Adrenal gland (tissue), 19 donors: ENCODE measurements at places on chromosomes 13 and 19. TPM values are rescaled to one million over a fixed set of nuclear protein-coding genes. Genes with fewer than 3 reads are reported as not detected.

The SPART gene
- 96.3 TPM for total RNA-seq

The VN1R4 gene
- not detected for total RNA-seq

The EHD2 gene
- total RNA-seq: 126 TPM

The SLC25A15 gene
- total RNA-seq: 2.2 TPM

The WDR88 gene
- total RNA-seq: not detected

The LRRC63 gene
- total RNA-seq: 0.90 TPM

The ZNF701 gene
- 13.0 TPM for total RNA-seq

The INSL3 gene
- not detected for total RNA-seq

DNA sequence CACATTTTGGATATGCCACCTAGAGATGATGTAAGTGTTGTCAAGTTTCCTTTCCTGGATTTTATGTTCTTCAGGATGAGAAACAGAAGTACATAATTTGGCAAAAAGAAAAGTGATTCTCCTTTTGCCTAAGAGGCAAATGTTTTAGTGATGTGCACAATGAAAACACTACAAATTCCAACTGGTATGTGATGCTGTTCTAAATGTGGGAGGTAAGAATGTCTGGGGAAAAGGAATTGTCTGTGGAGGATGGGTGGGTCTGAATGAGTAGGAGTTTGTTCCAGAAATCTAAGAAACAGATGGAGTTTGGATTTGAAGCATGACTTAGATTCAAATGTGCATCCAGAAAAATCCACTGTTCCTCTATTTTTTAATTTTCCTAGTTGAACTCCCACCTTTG is 473.6 kb upstream of the SPRY2 start:
- H3K4me1 ChIP-seq: no peaks in the 10 kb centered on the region
- H3K27ac ChIP-seq: no peak overlapping the region
- no peak for DNase-seq
- no peaks in the 10 kb centered on the region for H3K27me3 ChIP-seq
- H3K4me3 ChIP-seq: no peak overlapping the region

DNA sequence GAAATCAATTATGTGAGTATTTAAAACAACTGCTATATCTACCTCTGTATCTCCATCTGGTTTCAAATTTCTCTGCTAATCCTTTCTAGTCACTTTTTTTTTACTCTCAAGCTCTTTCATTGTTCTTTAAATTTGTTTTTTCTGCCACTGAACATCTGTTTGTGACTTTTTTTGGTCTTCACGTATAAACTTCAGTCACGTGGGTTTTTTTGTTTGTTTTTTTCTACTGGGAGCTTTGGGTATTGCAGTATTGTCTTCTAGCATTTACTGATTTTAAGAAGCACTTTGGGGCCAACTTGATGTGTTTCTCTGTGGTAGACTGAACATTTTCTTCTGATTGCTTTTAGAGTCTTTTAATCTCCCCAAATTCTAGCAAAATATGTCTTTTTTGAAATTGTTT is 262.6 kb upstream of the RXFP2 start:
- no peak overlapping the region for H3K27ac ChIP-seq
- no peak for DNase-seq
- no peaks in the 10 kb centered on the region for H3K4me1 ChIP-seq
- H3K27me3 ChIP-seq: no peaks in the 10 kb centered on the region
- H3K4me3 ChIP-seq: no peak overlapping the region

- H3K4me3 ChIP-seq: no peak overlapping the region
- no peak for DNase-seq
- H3K36me3 ChIP-seq: no peaks in the 10 kb centered on the region
- no peak overlapping the region for H3K27ac ChIP-seq
These were observed 965.5 kb upstream of the ATXN8OS start for GRCh38 chr13:69142101-69142500.

DNA sequence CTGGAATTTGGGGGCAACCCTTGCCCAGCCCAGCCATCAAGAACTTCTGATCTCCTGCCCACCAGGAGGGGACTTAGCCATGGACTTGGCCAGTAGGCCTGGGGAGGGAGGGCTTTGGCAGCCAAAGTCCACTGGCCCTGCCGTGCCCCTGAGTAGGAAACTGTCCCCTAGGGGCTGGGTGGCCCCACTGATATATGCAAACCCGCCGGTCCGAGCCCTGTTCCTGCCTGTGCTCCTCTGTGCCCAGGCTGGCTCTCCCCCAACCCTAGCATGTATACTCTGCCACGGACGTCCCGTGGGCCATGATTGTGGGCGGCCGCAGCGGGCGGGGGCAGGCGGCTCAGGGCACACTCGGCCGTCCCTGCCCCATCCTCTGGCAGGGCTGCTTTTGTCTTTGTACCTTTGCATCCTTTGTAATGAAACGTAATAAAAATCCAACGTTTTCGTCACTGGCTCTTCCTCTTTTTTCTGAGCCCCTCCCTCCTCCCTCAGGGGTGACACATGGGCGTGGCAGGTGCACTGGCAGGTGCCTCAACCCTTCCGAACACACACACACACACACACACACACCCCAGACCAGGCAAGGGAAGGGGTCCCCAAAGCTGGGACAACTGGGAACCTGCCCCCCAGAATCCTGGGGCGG is 9.1 kb downstream of the COMP start:
- no peak for DNase-seq
- H3K4me3 ChIP-seq: no peak overlapping the region
- H3K36me3 ChIP-seq: no peaks in the 10 kb centered on the region

- H3K36me3 ChIP-seq: no peaks in the 10 kb centered on the region
- no peaks in the 10 kb centered on the region for H3K4me1 ChIP-seq
- DNase-seq: no peak
- H3K27ac ChIP-seq: no peak overlapping the region
These were observed 316.4 kb downstream of the TEX29 start for GRCh38 chr13:111636804-111637203.

DNA sequence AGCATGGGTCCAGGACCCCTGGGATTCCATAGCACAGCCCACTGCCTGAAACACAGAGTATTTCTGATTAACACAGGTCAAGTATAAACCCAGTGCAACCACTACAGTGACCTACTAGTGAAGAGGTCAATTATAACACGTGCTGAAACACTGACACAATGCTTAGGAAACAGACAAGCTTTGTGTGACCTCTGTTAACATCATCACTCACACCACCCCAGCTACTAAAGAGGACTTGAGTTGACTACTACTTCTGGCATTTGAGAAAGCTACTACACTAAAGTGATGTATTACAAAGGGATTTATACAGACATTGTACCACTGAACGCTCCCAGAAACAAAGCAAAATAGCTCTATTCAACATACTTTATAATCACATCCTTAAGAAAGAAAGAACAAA is 1935.9 kb upstream of the PCDH20 start:
- H3K4me1 ChIP-seq: no peaks in the 10 kb centered on the region
- no peak overlapping the region for H3K27ac ChIP-seq
- no peak for DNase-seq
- H3K36me3 ChIP-seq: no peaks in the 10 kb centered on the region

GRCh38 chr19:50325310-50326100 is 3.7 kb downstream of the KCNC3 start:
- no peak overlapping the region for H3K27ac ChIP-seq
- H3K27me3 ChIP-seq: peaks cover 6% of the 10 kb centered on the region
- DNase-seq: peak; percentile 60
- no peaks in the 10 kb centered on the region for H3K36me3 ChIP-seq
- no peak overlapping the region for H3K4me3 ChIP-seq

DNA sequence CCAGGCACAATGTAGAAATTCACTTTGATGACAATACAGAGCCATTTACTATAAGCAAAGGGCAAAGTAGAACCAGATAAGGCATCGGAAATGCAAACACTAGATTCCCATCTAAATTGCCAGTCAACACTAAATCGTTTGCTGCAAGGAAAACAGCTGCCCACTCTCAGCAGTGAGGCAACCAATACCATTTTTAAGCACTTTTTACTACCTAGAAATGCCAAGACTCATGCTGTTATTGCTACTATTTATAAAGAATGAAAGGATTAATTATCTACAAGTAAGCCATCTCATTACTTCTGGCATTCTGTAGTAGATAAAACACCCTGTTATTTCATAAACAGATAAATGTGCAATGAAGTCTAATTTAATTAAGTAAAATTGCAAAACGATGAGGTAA is 422.0 kb downstream of the FGF14 start:
- H3K4me3 ChIP-seq: no peak overlapping the region
- H3K4me1 ChIP-seq: no peaks in the 10 kb centered on the region
- H3K36me3 ChIP-seq: no peaks in the 10 kb centered on the region
- DNase-seq: no peak

DNA sequence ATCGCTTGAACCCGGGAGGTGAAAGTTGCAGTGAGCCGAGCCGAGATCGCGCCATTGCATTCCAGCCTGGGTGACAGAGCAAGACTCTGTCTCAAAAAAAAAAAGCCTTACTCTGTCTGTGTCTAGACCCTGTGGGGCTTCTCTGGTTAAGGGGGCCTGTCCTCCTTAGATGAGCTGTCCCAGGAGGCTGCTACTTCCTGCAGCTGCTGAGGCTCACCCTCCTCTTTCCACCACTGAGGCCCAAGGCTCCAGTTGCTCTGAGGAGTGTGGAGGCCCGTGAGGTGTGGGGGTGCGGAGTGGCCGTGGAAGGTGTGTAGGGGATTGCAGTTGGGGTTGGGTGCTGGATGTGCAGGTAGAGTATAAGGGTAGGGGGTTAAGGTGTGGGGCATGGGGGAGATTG is 22.1 kb upstream of the RASA3 start:
- no peaks in the 10 kb centered on the region for H3K4me1 ChIP-seq
- H3K27ac ChIP-seq: no peak overlapping the region
- no peaks in the 10 kb centered on the region for H3K36me3 ChIP-seq
- DNase-seq: no peak
- no peak overlapping the region for H3K4me3 ChIP-seq
- H3K27me3 ChIP-seq: no peaks in the 10 kb centered on the region

- peaks cover 27% of the 10 kb centered on the region for H3K4me1 ChIP-seq
- no peak overlapping the region for H3K4me3 ChIP-seq
- no peak overlapping the region for H3K27ac ChIP-seq
- no peak for DNase-seq
- no peaks in the 10 kb centered on the region for H3K27me3 ChIP-seq
These were observed 6.7 kb downstream of the CXCL17 start for GRCh38 chr19:42436006-42436405.

GRCh38 chr19:47707135-47707925 is 5.9 kb upstream of the EHD2 start:
- peak; percentile 84 for DNase-seq
- no peaks in the 10 kb centered on the region for H3K4me1 ChIP-seq
- H3K27ac ChIP-seq: no peak overlapping the region
- H3K27me3 ChIP-seq: no peaks in the 10 kb centered on the region

GRCh38 chr13:94313321-94313910 is 166.1 kb downstream of the DCT start:
- H3K27me3 ChIP-seq: no peaks in the 10 kb centered on the region
- H3K27ac ChIP-seq: no peak overlapping the region
- no peaks in the 10 kb centered on the region for H3K36me3 ChIP-seq
- peaks cover 6% of the 10 kb centered on the region for H3K4me1 ChIP-seq
